Jurkat, Clone E6-1 (cell line): ENCODE measurements at places on chromosomes 2 and 18.

DNA sequence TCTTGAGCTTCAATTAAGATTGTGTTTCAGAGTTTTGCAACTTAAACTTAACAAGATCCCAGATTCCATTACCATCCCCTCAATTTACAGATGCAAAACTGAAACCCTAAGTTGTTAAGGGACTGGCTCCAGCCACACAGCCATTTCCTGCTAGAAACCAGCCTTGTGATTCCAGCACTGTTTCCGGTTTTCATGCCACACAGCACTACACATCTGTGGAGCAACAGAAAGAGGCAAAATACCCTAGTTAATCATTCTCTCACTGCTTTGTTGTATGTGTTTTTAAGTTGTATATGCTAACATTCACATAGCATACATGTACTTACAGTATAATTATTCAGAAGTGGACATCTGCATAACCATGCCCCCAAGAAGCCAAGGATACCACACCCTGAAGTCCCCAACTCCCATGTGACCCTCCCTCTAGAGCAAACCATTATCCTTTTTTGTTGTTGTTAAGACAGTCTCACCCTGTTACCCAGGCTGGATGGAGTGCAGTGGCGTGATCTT, 87.4 kb downstream of the MYO5B start:
- no peak for DNase-seq

DNA sequence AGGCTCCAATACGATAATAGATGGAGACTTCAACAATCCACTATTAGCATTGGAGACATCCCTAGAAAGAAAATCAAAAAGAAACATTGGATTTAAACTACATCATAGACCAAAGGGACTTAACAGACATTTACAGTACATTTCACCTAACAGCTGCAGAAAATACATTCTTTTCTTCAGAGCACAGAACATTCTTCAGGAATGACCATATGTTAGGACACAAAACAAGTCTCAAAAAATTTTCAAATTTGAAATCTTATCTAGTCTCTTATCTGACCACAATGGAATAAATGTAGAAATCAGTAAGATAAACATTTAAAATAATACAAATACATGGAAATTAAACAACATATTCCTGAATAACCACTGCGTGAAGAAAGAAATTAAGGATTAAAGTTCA, 68.7 kb downstream of the STRADB start:
- DNase-seq = no peak

GRCh38 chr18:2917259-2918047, 70.6 kb downstream of the EMILIN2 start:
- no peak for DNase-seq

DNA sequence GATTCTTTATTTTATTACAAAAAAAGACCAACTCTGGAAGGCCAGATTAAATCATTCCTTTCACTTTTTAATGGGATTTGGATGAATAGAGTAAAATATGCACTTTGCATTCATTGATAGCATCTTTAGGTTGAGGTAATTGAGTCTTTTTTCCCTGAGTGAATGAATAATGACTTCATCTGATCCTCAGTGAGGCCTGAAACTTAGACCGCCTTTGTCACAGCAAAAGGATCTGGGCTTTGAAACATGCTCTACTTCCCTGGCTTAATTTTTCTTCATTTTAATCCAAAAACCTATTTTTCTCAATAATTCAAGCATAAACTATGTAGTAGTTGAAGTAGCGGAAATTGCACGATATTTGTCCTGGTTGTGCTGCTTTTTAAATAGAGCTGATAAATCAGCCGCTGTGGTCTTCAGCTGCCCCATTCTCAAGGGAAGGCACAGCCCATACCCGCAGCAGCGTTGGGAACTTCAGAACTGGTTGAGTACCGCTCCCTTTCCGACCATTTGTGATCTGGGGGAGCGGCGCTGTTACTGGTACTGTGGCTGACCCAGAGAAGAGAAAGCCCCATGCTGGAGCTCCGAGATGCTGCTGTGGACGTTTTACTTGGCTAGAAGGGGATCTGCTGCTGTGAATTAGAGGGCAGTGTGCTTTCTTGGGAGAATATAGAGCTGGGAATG, 145.3 kb upstream of the NFATC1 start:
- no peak for DNase-seq

DNA sequence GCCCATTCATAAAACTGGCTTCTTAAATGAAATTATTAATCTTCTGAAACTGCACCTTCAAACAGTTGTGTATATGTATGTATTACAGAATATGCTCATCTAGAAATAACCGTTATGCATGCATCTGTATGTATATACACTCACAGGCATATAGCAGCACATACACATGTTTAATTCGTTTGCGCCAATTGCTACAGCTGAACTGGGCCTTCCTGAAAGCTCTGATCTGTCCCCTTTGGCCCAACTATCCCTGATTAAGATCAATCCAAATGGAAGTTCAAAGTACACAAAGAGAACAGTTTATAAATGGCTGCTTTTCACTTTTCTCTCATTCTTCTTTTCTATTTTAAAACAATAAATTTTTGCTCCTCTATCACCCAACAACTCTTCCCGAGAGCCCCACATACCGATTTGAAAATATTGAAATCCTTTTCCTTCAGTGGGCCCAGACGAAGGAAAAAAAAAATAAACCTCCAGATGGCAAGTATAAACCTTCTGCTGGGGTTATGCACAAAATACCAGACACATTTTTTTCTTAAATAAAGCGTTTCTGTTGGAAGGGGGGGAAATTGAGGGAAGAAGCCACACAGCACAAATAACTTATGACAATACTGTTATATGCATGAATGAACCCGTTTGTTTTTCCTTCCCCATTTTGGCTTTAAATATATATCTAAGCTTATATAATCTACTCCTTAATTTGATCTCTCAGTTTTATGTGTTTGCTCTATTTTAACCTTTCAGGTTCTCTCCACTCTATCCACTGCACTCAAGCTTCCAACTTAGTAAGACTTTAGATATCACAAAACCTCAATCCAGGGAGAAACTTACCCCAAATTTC, 267.3 kb downstream of the TCF4 start:
- no peak for DNase-seq

DNA sequence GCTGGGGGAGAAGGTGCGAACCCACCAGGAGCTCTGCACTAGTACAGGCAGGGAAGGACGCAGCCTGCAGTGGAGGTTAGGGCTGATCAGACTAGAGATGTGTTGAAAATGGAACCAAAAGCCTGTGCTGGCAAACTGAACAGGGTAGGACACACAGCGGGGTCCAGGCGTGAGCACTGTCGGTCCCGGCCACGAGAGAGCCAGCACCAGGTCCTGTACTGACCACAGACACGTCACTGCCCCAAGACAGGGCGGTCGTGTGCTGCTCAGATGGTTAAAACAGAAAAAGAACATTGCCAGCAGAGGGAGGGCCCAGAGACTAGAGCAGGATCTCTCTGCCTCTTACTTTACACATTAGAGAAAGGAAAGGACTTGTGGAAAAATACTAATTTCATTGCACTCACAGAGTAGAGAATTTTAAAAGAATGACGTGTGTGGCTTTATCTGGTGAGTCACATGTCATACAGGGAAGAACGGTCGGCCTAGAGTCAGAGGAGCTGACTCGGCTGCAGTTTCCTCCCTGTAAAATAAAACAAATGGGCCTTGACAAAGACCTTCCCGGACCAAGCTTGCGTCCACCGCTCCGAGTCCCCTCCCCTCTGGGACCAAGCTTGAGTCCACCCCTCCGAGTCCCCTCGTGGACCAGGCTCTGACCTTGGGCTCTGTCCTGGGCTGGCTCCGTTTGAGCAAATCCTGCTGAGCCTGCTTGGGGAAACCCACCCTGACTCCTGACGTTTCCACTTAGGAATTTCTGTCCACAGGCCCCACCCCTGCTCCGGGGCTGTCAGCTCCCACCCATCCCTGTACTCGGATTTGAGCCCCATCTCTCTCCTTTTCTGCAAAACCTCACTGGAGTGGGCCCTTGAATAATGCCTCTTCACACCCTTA, 16.7 kb upstream of the ADI1 start:
- no peak for DNase-seq

GRCh38 chr2:20092226-20092900, 40.9 kb upstream of the LAPTM4A start:
- no peak for DNase-seq

DNA sequence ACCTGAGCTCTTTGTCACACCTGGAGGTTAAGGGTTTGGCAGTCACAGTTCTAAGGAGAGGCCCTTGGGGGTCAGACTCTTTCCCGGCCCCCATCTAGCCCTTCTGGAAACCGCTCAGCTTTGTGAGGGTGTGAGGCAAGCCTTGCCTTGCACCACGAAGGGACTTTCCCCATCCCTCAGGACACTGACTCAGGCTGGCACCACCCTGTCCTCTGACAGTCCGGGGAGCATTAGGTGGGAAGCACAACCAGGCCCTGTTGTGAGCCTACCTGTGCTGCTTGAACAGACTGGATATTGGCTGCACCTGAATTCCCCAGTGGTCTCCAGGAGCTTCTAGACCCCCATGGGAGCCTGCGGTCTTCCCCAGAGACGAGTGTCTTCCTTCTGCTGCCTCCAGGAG, 47.0 kb upstream of the GBX2 start:
- no peak for DNase-seq

- no peak for DNase-seq
These were observed 86.6 kb upstream of the CAVIN2 start for GRCh38 chr2:191933307-191934105.

- no peak for DNase-seq
These were observed 194.6 kb downstream of the L3MBTL4 start for GRCh38 chr18:6220129-6220528.

DNA sequence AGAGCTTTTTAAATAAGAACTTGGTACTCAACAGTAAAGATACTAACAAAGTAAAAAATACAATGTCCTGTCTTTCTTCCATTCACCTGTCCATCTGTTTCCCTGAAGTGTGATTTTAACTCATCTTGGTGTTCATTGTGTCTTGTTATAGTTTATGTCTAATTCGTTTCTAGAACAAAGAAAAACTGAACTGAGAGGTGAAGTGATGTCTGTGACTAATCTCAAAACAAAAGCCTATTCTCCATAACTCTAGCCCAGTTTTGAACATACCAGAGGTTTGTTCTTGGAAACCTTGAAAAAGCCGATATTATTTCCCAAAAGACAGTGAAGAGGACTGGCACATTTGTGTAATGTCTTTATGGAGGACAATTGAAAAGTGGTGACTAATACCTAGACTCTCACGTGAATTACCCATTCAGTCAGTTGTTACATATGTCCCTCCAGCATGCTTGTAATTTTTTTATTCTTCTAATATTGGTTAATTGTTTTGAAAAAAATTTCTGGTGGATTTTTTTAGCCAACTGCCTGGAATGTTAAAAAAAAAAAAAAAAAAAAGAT, 725.8 kb downstream of the SATB2 start:
- no peak for DNase-seq

GRCh38 chr18:66874812-66875474, 271.1 kb upstream of the CDH19 start:
- DNase-seq = no peak

DNA sequence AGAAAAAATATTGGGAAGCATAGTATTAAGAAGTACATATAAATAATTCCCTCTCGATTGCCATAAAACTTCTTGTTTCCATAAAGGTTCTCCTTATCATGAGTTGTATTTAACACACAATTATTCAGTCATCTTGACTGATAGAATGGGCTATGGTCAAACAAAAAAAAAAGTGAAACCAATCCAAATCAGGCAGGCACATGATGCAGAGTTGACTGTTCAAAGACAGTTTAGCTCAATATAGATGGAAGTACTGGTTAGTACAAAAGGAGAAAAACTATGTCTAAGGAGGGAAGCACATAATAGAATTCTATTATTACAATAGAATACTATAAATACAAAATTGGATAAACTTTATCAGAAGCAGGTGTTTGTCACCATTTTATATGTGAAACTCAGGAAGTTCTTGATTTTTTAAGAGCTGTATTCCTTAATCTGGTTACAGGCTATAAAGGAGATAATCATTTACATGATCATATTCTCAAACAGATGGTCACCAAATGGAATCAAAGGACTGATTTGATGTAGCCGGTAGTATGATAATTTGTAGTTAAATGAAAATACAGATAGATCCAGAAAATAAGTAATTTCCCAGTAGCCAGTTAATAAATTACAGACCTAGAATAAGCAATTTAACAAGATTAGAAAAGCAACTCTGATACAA, 18.2 kb upstream of the CALCRL start:
- no peak for DNase-seq

GRCh38 chr2:201618744-201619662, 24.3 kb downstream of the TMEM237 start:
- DNase-seq = no peak

DNA sequence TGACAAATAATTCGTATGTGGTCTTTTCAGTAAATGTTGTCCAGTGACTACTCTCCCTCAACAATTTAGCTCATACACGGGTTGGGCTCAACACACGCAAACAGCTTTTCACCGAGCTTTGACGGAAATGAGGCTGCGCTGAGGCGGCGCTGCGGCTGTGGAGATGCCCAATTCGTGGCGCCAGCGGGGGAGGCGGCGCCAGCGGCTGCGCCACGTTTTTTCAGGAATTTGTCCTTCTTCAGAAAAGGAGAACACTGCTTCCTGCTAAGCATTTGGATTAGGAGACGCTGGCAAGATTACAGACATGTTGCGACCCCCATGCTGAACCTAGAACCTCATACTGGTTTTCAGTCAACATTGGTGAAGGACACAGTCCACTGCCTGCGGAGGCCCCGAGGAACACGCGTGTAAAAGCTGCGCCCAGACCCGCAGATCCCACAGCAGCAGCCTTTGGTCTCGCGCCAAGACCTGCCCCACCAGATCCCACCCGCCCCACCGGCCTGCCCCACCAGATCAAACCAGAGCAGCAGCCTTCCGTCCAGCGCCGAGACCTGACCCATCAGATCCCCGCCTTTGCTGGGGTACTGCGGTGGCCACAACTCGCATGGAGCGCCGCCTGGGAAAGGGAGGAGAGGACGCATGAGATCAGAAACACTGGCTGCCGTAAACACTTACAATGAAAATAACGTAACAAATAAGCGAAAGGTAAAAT, 173.8 kb downstream of the TMEM18 start:
- DNase-seq = no peak

GRCh38 chr2:161343235-161343634, 35.0 kb downstream of the PSMD14 start:
- no peak for DNase-seq

GRCh38 chr2:172227719-172228118, 125.0 kb upstream of the DLX2 start:
- peak; percentile 64 for DNase-seq

DNA sequence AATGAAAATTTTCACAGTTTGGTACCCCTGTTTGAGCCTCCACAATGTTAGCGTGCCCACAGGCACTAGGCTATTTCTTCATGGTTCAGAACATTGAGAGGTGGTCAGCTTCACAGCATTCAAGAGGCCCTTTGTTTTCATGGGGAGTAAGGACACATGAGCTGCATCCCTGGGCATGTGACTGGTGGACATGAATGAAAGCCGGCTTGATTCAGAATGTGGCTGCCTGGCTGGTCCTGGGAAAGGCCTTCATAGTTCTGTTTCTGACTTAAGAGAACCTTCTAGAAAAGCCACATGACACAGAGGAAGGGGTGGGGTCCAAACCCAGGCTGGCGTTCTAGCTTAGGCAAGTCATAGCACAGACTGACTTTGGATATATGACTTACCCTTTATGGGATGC, 420.6 kb downstream of the CMPK2 start:
- no peak for DNase-seq

GRCh38 chr2:43559391-43560230, 36.2 kb downstream of the THADA start:
- no peak for DNase-seq
